NCI-H446 (cell line): ENCODE measurements at places on chromosomes 13 and 19.

DNA sequence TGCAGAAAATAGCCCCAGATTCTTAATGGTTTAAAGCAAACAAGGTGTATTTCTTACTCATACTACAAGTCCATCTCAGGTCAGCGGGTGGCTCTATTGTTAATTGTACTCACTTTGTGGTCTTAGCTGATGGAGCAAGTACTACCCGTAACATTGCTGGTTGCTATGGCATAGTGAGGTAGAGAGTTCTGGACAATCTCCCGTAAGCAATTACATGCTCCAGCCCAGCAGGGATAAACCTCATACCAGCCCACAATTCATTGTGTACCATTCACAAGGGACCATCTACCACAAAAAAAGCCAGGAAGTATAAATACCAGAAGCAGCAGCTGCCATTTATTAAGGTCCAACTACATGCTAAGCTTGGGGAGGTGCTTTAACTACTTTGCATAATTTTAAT is 167.1 kb downstream of the PCDH9 start:
- no peak for DNase-seq

GRCh38 chr13:95471960-95472359 is 80.6 kb upstream of the CLDN10 start:
- DNase-seq, result no peak

- no peak for DNase-seq
These were observed 23.0 kb upstream of the ATP1A3 start for GRCh38 chr19:42017040-42017439.

DNA sequence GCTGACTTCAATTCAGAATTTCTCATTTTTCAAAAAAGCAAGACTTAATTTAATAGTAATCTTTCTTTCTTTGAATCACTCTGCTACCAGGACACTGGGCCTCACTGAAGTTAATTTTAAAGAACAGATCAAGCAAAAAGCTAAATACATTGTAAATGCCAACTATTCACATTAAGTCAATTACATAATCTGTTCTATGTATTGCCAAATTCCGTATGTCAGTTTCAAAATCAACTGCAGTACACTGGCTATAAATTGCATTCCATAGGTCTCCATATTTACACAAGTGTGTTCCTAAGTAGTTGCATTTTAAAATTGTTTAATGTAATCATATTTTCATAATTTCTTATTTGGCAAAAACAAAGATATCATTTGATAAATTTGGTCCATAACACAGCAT is 10.1 kb downstream of the FOXO1 start:
- no peak for DNase-seq

- DNase-seq, result no peak
These were observed 176.9 kb downstream of the SHISA2 start for GRCh38 chr13:25874907-25875306.

DNA sequence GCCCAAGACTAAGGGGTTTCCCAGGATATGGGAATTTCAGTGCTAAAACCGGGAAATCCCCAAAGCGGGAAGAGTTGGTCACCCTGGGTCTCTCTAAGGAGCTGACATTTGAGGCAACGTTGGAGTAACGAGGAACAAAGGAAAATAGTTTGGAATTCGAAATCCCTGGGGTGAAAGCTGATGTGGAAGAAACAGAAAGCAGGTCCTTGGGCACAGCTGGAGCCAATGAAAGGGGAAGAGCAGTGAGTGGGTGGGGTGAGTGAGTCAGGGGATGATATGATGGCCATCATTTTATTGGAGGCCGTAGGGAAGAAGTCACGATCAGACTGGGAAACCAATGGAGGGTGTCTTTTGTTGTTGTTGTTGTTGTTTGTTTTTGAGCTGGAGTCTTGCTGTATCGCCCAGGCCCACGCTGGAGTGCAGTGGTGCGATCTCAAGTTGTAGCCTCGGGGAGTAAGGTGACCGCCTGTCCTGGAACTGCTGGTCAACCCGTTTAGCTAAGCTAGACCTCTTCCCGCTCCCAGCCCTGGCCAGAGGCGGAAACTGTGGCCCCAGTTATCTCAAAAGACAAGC is 3.4 kb upstream of the RFX2 start:
- no peak for DNase-seq

GRCh38 chr13:41199526-41199925 is 5.2 kb upstream of the KBTBD7 start:
- no peak for DNase-seq

- no peak for DNase-seq
These were observed 699 bp downstream of the RCBTB2 start for GRCh38 chr13:48532256-48532505.

GRCh38 chr13:51811920-51812451 is 8.0 kb upstream of the DHRS12 start:
- DNase-seq, result no peak

- DNase-seq, result no peak
These were observed 912 bp upstream of the TUBA3C start for GRCh38 chr13:19182536-19182935.

- no peak for DNase-seq
These were observed 22.6 kb upstream of the TINCR start for GRCh38 chr19:5590151-5590864.

- no peak for DNase-seq
These were observed 8.2 kb downstream of the GPC5 start for GRCh38 chr13:91406619-91407018.

DNA sequence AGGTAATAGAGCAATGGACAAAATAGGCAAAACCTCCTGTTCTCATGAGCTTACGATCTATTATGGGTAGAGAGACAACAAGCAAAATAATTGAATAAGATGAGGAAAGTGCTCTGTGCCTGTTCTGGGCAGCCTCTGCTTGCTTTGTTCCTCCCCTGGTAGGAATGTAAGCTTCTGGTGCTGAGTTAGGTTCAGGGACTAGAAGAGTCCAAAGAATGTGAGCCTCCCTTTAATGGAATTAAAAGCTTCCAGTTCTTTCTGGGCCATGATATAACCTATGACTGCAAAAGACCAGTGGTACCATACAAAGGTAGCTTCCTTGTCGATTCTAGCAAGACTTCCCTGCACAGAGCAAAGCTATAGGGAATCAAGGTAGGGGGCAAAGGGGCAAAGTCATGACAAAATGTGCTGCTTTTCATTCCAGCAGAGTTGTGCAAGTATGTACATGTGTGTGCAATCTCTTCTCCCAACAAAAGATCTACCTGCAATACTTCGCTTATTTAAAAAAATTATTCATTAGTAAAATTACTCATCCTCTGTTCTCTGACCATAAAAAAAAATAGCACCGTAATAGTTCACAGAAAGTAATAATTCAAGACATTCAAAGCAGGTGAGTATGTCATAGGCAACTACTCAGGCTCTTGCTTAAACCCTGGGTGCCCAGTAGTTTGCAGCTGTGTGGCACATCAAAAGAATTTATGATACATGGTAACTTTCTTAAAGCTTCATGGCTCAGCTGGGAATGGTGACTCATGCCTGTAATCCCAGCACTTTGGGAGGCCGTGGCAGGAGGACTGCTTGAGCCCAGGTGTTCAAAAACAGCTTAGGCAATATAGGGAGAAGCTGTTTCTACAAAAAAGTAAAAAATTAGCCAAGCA is 21.4 kb downstream of the ACOD1 start:
- DNase-seq, result no peak

DNA sequence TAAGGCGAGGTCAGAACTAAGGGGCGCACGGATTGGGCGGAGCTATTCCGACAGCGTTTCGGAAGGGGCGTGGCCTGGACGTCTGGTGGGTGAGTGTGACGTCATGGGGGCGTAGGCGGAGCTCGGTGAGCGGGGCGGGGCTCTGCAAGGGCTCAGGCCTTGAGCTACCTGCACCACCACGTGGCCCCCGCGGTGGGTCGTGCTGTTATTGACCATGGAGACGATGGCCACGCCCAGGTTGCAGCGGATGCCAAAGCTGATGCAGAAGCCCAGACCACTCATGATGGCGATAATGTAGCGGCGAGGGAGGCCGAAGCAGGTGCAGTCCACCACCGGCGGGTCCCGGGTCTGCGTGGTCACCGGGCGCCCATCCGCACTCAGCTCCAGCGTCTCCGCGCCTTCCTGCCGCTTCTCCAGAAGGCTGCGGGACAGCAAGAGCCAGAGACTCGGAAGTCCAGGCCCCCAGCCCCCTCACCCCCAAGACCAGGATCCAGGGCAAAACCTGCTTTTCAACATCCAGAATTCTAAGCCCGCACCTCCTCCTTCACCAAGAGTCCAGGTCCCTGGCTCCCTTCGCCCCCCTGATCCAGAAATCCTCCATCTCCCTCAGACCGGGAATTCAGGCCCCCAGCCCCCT is 4.8 kb downstream of the SLC17A7 start:
- no peak for DNase-seq

- DNase-seq, result no peak
These were observed 28.3 kb downstream of the EFNA2 start for GRCh38 chr19:1313695-1314613.

DNA sequence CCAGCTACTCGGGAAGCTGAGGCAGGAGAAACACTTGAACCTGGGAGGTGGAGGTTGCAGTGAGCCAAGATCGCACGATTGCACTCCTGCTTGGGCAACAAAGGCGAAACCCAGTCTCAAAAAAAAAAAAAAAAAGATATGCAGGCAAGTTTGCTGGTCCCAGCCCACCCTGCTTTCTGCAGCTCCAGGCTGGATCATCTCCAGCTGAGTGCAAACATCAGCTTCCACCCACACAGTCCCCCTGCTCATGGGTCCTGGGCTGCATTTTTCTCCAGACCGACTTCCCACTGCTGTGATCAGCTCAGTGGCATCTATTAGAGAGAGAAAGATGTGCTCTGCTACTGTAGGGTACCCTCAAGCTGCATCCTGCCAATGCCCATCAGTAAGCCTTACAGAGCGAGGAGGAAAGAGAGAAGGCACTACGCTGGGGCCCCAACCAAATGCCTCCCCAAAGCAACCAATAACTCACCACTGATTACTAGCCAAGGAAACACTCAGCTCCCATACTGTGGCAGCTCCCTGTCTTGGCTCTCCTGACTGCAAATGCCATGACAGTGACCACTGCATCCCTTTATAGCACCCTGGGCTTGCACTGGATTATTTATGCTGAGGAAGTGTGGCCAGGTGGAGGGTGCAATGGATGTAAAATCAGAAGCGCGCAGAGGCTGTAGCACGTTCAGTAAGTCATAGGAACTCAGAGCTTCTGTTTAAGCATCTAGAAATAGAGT is 170.9 kb upstream of the ZNF507 start:
- DNase-seq, result no peak

GRCh38 chr13:41751277-41751676 is 209.6 kb downstream of the VWA8 start:
- no peak for DNase-seq

DNA sequence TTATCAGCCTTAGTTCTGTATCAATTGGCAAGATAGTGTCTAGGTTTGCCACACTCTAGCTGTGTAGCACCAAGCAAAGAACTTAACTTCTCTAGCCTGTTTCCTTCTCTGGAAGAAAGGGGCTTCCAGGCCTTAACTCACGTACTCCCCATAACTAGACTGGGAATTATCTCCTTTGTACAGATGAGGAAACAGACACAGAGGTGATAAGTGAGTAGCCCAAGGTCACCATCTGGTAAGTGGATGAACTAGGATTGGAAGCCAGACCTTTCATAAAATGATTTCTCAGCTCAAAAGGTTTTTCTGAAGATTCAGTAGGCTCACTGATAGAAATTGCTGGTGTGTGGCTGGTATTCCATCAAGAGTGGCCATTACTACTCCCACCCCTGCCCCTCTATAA is 3.1 kb downstream of the ZNF428 start:
- DNase-seq, result no peak

GRCh38 chr13:29917650-29918049 is 67.2 kb upstream of the UBL3 start:
- no peak for DNase-seq

- no peak for DNase-seq
These were observed 28.2 kb upstream of the FXYD3 start for GRCh38 chr19:35087393-35087792.

DNA sequence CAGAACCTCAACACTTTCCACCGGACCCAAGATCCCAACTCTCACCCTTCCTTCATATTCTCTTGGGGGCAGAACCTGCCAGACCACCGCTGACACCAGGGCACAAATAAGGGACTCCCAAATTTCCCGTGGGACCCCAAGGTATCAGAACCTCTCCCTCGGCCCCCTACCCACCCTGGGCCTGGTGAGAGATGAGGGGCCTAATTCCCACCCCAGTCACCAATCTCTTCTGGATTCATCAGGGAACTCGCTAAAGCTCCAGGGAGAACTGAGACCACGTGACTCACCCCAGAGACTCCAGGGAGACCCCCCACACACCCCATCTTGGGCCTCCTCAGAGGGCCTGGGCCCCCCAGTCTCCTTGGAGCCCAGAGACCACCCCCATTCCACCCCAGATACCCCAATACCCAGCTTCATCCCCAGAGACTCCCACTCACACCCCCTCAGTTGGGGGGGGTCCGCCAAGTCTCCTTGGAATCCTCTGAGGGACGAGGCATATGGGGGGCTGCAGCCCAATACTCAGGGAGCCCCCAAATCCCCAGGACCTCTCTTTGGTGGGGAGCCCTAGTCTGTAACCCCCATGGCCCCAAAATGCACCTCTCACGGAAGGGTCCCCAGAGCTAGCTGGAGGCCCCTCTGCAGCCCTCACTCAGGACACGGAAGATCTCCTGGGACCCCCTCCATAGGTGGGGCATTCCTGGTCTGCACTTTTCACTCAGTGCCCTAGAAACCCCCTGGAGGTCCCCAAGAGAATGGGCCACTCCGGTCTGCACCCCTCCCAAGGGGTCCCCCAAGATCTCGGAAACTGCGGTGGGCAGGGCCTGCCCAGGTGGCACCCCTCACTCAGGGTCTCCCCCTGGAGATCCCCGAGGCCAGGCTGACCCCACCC is 1.6 kb downstream of the LMNB2 start:
- DNase-seq, result no peak

GRCh38 chr19:42028304-42029216 is 34.5 kb upstream of the ATP1A3 start:
- DNase-seq, result peak; percentile 8

- no peak for DNase-seq
These were observed 209.6 kb downstream of the KLF12 start for GRCh38 chr13:73924607-73925006.

DNA sequence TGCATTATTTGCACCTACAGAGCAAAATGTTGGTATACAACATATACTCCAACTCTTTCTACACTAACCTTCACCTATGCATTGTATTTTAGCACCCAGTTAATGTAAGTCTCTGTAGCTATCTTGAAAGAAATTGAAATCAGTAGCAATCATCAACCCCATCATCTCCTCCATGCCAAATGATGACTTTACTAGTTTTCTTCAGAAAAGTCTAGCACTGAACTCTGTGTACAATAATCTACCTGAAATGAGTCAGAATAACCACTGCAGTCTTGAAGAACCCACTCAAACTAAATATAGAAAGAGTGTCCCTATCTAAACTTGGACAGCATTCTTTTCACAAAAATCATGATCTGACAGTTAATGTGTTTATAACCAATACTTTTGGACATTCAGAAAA is 9.8 kb downstream of the IRS2 start:
- no peak for DNase-seq

DNA sequence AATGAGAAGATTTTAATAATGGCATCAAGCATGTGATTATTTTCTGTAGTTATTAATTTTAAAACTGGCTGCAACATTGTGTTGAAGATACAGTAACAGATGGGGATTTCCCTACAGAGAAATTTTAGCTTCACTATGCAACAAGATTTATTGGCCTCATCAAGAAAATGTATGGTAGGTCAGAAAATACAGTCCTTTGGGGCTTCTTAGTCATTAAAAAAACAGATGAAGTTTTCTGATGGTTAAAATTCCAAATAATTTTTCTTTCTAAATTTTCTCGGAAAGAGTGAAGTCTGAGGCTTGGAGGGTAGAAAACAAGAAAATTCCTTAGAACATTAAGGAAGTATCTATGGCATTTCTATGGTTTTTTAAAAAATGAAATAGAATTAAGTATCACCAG is 1790.8 kb upstream of the PCDH20 start:
- DNase-seq, result no peak
